NCI-H524 treated with DMSO at 0.1 percent for 48 hours (cell line): ENCODE measurements at places on chromosomes 4 and X.

DNA sequence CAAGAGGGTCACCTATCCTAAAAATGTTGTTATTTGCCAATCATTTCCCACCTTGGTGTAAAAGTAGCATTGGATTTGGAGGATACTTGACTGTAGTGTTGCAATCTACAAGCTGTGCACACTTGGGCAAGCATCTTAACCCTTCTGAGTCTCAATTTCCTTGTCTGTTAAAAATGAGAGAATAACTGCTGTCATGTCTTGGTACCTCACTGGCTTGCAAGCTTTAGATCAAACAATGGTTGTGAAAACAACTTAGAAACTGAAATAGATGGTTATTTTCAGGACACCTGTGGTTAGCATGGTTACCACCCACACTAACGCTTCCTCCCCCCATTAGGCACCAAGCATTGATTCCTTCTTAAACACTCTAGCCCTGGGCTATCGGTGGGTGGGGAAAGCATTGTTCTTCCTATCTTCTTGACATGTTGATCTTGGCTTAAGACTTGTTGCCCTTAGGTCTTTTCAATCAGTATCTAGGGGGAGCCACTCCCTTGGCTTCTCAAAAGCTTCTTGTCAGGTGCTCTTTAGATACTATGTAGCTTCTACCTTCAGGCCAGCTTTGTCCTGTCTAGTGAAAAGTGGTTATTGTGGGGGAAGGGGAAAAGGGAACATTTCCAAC, 10.6 kb upstream of the AMOT start:
- DNase-seq = no peak

DNA sequence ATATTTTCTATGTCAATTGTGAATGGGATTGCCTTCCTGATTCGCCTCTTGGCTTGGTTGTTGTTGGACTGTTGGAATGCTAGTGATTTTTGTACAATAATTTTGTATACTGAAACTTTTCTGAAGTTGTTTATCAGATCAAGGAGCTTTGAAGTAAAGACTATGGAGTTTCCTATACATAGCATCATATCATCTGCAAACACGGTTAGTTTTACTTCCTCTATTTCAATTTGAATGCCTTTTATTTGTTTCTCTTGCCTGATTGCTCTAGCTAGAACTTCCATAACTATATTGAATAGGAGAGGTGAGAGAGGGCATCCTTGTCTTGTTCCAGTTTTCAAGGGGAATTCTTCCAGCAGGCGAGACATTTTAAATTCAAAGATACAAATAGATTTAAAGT, 226.5 kb downstream of the FBXO8 start:
- DNase-seq = no peak

DNA sequence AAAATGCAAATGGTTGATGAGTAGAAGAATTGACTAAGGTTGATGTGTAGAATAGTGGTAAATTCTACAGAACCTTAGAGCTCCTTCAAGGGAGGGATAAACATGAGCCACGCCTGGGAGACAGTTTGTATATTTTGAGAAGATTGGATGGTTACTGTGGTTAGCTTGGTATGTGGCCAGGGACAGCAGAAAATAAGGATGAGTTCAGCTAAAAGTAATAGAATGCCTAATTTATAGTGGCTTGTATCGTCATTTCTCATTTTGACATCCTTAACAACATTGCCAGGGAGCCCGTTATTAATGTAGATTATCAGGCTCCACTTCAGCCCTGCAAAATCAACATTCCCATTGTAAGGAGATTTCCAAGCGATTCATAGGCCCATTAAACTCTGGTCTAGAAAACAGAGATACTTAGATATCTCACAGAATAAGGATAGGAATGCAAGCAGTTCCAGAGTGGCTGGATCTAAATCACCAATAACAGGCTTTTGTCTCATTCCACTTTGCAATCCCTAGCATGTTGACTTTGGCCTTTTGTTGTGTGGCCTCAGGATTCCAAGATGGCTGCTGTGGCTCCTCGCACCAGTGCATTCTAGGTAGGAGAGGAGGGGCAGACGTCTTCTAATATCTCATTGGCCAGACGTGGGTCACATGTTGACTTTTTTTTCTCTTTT, 6.4 kb upstream of the PTTG2 start:
- no peak for DNase-seq

GRCh38 chr4:153238135-153238919, 34.1 kb downstream of the TRIM2 start:
- no peak for DNase-seq

DNA sequence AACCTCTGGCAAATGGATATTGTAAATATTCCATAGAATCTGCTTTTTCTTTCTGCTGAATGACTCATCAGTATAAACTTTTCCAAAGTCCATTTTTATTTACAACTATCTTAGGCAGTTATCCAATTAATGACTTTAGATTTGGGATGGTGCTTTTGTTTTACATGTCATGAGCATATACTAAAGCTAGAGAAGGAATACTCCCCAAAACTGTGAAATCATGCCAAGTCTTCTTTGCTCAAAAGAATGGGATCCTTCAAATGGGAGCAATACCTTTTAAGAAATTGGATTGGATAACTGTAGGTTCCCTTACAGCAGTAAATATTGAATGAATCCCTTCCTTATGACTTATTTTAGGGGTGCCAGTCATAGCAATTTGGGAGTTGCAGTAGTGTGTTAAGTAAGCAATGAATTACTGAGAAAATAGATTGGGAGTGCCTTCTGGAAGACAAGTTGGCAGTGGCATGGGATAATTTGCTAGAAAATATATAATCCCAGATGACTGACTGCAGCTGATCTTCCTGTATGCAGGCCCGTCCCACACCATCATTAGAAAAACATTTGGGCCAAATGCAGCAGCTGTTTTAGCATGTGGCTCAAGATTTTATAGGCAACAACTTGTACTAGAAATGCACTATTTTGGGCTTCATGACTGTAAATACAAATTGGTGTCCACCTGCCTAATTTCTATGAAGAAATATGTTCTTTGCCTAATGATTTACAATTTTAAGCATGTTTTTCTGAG, 2.8 kb downstream of the TMPRSS11D start:
- peak; percentile 4 for DNase-seq

GRCh38 chrX:19034025-19034424, 50.1 kb upstream of the PHKA2 start:
- DNase-seq = no peak

DNA sequence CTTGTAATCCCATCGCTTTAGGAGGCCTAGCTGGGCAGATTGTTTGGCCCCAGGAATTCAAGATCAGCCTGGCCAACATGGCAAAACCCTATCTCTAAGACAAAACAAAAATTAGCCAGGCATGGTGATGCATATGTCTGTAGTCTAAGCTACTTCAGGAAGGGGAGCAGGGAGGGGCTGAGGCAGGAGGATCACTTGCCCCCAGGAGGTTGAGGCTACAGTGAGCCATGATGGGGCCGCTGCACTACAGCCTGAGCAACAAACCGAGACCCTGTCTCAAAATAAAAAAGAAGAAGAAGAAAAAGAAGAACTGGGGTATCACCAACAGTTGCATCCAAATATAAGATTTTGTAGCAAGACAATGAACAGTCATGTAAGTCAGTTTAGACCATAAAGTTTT, 47.3 kb upstream of the NFKB1 start:
- no peak for DNase-seq

DNA sequence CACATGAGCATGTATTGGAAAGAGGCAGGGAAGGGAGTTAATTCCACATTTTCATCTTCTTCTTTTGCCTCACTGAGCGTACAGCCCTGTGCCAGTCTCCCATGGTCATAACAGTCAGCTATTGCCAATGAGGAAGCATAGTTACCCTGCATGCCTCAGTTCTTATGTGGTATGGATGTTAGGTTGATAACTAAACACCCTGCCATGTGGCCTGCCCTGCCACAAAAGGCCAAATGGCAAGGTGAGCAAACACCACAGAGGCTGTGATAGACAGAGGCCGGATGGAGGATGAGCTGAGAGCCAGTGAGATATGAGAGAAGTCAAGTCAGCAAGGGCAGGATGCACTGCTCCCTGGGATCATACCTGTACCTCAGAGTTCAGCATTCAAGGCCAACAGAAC, 59.3 kb downstream of the BTC start:
- no peak for DNase-seq

DNA sequence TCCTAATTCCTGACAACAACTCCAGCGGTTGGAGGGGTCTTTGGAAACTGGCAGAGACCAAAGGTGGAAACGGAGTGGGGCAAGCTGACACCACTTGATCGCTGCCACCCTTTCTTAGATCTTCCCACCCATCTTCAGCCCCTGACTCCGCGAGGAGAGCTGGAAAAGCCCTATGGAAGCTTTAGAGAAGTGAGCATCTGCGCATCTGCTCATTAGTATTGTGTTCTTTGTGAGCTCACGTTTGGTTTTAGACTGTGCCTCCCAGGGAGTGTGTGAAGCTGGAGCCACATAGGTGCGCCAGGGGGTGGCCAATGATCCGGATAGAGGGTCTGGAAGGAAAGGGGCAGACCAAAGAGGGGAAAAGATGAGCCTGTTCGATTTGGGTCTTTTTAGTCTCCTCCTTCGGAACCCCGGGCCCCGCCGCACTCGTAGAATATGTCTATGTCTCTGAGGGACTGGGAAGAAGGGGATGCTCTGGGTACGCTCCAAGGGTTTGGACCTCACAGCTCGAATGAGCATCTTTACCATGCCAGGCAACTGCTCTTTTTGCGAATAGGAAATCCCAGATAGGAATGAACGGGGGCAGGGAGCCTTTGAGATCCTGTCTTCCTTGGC, 578 bp upstream of the DKK2 start:
- no peak for DNase-seq

GRCh38 chr4:73452953-73453700, 17.1 kb downstream of the AFP start:
- DNase-seq = no peak

DNA sequence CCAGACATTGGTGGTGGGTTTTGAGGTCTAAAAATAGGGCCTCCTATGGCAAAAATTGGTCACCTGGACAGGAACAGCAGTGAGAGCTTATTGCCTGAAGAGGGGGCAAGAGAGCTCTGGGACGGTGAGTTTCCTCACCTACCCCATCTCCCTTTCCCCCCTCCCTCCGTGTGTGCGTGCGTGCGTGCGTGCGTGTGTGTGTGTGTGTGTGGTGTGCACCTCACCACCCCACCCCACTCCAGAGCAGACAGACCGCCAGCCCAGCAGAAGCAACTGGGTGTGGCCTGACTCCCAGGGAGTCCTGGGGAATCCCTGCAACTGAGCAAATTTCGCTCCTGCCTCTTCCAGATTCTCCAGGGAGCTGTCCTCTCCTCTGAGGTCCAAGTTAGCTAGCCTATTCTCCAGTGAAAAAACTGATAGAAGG, 44.7 kb downstream of the PRPS1 start:
- peak; percentile 16 for DNase-seq

GRCh38 chr4:78800965-78801364, 24.8 kb downstream of the BMP2K start:
- DNase-seq = no peak

- DNase-seq = no peak
Observed at GRCh38 chr4:94011190-94011589, 182.6 kb downstream of the ATOH1 start.

GRCh38 chr4:110041735-110042134, 129.1 kb downstream of the EGF start:
- no peak for DNase-seq

DNA sequence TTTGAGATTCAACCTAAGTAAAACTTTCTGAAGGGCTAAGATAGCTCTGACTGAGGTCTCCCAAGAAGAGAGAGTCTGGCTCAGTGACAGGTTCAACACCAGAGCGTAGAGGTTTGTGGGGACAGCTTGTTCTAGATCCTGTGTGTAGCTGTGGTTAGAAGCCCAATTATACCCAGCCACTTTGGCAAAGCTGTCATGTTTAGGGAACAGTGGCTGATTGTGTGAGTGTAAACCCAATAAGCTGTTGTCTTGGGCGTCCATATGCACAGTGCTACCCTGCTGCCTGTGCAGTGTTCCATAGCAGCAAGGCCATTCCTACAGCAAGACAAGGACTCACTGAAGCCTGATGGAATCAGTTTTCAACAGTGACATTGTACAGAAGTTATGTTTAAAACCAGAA, 11.2 kb upstream of the SCRG1 start:
- no peak for DNase-seq

DNA sequence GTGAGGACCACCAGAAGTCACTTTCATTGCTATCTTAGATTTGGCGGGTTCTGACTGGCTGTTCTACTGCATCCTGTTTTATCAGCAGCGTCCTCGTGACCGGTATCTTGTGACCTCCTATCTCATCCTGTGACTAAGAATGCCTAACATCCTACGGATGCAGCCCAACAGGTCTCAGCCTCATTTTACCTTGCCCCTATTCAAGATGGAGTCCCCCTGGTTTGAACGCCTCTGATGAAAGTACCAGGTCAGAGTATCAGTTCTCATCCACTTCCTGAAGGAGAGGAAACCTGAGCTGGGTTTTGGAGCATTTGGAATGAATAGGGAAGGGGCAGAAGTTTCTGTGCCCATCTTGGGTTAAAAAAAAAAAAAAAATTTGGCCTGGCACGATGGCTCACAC, 70.2 kb downstream of the SLC34A2 start:
- no peak for DNase-seq
